ENCODE measurements at places on chromosomes 11 and 22.

DNA sequence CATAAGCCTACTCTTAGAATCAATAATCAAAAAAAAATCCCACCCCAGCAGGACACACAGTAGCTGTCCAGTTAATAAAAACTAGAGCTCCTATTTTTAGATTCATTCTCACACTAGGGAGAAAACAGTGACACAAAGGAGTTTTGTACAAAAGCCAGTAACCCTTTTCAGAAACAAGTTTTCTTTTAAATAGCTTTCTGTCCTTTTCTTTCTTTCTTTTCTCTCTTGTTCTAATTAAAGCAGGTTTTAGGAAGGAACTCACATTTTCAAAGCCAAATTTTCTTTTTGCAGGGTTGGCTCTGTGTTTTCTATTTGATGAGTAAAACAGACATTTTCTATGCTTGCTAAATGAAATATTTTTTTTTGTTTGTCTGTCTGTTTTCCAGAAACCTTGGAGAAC is 1390.7 kb downstream of the FAM181B start:
- no peak for DNase-seq

GRCh38 chr22:36116127-36116526 is 44.4 kb downstream of the APOL3 start:
- no peak for DNase-seq

- no peak for DNase-seq
Observed at GRCh38 chr22:37403267-37403960, 23.9 kb downstream of the ELFN2 start.

- DNase-seq = no peak
Observed at GRCh38 chr11:9962722-9963121, 298.8 kb downstream of the SWAP70 start.

DNA sequence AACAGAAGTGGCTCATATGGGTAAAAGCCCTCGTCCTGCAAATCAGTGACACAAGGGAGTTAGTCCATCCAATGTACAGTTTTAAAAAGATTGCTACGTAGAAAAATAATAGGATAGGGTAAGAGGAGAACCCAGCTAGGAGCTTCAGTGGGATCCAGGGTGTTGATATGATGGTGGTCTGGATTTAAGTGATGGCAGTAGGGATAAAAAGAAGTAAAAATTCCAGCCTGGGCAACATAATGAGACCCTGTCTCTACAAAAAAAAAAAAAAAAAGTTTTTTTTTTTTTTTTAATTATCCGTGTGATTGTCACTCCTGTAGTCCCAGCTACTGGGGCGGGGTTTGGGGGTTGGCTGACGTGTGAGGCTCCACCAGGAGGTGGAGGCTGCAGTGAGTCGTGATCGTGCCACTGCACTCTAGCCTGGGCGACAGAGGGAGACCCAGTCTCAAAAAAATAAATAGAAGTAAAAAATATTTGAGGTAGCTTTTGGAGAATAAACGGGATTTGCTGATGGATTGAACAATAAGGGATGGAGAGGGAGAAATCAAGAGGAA is 7.0 kb upstream of the L3MBTL2 start:
- DNase-seq = no peak
